ENCODE measurements at places on chromosomes 3 and 15.

DNA sequence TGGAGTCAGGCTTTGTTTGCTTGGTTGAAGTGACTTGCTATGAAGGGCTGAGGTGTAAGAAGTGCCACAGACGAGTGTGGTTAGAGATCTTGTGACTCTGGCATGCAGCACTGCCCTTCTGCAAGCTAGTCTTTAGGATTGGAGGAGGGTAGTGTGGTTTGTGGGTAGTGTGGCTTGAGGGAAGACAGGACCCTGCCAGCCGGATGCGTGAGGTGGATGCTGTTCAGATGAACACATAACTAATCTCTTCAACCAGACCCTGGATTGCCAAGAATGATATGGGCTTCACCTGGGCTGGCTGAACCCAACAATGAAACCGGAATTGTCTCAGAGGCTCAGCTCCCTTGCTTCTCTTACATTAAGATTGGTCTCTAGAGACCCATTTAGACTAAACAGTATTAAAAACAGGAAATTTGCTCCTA lies 32.7 kb downstream of the STARD9 start:
- DNase-seq = peak; percentile 28

DNA sequence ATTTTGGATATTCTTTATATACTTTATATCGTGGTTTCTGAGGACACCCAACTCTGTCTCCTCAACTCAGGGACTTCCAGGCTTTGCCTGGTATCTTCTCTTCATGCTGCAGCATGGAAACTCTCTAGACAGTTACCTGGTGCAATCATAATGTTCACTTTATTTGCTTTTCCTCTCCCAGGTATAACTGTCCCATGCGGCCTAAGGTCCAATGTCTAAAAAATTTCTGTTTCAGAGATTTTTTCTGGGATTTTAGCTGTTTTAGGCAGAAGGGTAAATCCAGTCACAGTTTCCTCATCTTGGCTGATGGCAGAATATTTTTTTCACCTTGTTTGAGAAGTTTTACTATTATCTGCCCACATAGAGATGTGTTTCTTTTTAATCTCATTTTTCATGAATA lies 139.9 kb upstream of the KCNMB2 start:
- no peak for DNase-seq

- DNase-seq = no peak
Measured at GRCh38 chr3:12246497-12247163, 42.2 kb upstream of the PPARG start.

DNA sequence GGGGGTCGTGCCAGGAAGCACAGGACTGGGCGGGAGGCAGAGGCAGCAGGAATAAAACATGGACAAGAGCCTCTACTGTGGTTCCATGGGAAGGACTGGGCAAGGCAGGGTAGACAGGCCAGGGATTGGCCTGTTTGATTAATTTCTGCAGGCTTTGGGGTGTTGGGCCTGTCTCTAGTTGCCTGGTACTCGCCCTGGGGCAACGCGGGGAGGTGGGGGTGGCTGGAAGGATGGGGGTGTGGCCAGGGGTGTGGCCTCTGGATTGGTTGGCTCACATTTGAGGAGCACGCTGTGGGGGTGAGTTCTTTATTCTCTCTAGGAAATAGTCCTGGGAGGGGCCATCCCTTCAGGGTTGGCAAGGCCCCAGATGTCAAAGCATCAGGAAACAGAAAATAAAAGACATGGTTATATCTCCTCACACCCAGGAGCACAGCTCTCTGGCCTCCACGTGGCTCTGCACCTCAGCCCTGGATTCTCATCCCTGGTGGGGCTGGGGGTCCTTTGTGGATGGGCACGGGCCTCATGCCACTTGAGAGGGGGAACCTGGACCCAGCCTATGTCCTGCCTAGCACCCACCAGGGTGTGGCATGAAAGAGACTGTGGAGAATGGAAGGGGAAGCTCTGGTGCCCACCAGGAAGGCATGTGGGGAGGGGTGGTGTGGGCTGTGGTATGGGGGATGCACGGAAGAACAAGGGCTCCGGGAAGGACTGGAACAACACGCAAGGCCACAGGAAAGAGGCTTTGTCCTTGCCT lies 223.0 kb upstream of the LYSMD4 start:
- DNase-seq = no peak

- peak; percentile 95 for DNase-seq
Measured at GRCh38 chr15:47885920-47886319, 168.6 kb downstream of the SEMA6D start.

GRCh38 chr3:45455040-45455439 lies 66.7 kb downstream of the LARS2 start:
- no peak for DNase-seq

DNA sequence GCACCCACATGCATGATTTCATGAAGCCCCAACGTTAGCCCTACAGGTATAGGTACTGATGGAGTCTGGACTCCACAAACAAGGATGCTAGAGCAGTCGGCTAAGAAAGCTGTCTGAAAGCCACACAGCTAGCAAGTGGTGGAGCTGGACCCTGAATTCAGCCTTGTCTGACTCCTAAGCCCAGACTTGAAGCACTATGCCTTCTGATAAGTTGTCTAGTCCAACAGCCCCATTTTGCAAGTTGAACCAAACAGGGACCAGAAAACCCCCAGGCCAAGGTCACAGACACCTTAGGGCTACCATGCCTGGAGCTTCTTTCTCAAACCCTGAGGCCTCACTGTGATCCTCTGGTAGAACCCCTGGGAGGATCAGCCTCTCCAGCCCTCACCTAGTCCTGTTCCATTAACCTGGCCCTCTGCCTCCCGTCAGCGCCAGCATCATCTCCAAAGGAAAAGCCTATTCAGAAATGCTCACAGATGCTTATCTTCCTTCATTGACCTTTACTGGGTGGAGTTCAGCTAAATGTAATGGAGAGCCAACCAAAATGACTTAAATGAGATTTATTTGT lies 1.7 kb upstream of the SLCO2A1 start:
- DNase-seq = no peak

- DNase-seq = no peak
Measured at GRCh38 chr3:134965865-134966481, 170.9 kb downstream of the EPHB1 start.

DNA sequence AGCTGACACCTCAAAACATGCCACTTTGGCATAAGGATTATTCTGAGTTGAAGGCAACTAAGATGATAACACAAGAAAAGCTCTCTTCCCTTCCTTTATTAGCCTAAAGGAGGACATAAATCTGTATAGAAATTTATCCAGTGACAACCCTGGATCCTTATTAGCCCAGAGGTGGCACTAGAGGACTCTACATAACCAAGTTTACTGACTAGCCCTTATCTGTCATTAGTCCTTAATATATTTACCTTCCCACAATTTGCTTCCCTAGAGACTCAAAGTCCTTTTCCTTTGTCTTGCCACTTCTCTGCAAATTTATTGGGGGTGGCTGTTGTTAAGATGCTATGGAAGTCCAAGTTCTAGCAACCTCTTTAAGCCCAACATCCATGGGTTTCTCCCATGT lies 26.7 kb downstream of the CEP70 start:
- no peak for DNase-seq

GRCh38 chr3:149368674-149369497 lies 8.6 kb downstream of the TM4SF1 start:
- DNase-seq = no peak

GRCh38 chr3:780505-780904 lies 312.3 kb upstream of the CNTN6 start:
- DNase-seq = no peak

GRCh38 chr3:153666991-153667740 lies 454.0 kb upstream of the ARHGEF26 start:
- peak; percentile 44 for DNase-seq

DNA sequence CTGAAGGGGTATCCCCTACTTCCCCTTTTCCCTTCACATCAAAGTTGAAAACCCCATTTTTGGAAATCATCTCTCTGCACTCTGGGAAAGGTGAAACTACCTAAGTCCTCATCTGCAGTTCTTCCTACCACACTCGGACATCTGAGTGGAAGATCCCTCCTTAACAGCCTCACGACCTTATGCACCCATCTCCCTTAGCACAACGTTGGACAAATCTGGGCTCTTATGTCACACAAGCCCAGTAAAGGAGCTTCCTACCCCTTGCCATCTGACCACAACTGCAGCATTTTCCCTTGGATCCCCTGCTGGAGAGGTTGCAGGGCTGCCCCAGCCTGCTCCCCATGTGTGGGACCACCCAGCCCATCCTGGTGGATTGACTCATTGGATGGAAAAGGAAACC lies 252.1 kb upstream of the ST8SIA2 start:
- no peak for DNase-seq

GRCh38 chr15:45616901-45617323 lies 17.9 kb upstream of the SQOR start:
- no peak for DNase-seq

GRCh38 chr3:132009241-132009640 lies 25.6 kb downstream of the CPNE4 start:
- peak; percentile 66 for DNase-seq

DNA sequence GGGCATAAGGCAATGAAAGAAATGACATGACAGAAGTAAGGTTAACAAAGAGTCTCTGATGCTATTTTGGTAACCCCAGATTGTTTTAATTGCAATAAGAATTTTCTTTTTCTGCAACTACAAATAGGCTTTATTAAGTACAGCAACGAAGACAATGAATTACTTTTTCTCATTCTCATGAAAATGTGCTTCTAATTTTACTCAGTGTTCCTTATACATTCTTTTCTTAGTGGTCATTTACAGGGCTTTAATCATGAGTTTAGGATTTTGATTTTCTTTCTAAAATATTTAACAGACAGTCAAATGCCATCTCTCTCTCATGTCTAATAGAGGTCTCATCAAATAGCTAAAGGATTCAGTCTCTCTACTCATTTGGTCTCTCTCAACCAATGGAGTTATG lies 452.1 kb downstream of the RAP2B start:
- DNase-seq = peak; percentile 79

DNA sequence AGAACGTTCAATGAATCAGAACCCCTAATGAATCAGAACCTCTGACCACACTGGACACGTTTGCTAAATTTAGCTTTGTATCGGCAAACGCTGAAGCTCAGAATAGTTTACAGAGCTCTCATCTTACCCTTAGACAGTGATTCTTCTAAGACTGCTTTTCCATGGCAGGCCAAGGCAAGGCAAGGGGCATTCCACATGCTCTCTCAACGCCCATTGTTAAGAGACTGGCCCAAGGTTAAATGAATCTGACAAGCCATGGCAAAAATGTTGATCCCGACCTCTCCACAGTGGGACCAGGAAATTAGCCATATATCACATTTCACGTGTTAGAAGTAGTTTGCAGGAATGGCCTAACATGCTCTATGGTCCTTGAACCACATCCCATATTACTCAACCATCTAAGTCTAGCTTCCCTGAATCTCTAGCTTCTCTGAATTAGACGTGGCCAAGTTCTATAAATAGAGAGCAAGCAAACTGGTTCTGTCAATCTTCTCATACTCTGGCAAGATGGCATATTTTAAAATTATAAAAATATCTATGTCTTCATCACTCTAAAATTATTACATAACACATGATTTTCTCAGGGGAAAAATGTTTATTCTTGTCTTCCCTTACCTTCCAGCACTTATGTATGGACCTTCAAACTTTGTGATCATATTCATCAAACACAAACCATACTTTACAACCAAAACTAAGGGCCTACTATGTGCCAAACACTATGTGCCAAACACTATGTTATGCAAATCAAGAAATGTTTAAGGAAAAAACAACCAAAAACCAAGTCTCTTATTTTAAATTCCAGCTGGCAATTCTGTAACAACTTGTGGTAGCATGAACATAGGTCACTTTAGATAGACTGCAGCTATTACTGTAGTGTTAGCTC lies 54.3 kb downstream of the AAGAB start:
- DNase-seq = peak; percentile 50
